ENCODE measurements at places on chromosomes 11 and 22.

DNA sequence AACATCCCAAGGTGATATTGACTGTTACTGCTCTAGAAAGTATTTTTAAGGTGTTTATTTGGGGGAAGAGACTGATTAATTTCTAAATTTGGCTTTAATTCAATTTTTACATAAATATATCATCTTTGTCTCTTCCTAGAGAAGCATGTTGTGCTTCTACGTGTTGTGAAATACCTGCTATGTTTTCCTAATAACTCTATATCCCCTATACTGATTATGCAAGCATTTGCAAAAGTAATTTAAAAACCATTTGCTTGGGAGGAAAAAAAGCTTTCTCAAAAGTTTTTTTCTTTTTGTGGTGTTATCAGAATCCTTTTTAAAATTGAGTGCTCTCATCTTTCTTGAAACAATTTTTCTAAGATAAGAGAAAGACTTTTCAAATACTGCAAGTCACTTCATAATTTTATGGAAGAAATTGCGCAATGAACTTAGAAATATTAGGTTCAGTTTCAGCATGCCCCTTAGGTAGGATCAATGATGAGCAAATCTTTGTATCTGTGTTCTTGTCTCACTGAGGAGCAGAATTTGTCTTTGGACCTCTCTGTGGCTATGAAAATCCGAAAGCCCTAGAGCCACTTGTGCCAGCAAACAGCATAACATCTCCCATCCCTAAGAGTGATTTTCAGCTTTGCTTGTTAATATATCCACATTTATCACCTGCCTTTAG is 7.4 kb upstream of the BLID start:
- DNase-seq, result no peak

- DNase-seq, result no peak
These were observed 448.3 kb upstream of the DDI1 start for GRCh38 chr11:103587901-103588788.

DNA sequence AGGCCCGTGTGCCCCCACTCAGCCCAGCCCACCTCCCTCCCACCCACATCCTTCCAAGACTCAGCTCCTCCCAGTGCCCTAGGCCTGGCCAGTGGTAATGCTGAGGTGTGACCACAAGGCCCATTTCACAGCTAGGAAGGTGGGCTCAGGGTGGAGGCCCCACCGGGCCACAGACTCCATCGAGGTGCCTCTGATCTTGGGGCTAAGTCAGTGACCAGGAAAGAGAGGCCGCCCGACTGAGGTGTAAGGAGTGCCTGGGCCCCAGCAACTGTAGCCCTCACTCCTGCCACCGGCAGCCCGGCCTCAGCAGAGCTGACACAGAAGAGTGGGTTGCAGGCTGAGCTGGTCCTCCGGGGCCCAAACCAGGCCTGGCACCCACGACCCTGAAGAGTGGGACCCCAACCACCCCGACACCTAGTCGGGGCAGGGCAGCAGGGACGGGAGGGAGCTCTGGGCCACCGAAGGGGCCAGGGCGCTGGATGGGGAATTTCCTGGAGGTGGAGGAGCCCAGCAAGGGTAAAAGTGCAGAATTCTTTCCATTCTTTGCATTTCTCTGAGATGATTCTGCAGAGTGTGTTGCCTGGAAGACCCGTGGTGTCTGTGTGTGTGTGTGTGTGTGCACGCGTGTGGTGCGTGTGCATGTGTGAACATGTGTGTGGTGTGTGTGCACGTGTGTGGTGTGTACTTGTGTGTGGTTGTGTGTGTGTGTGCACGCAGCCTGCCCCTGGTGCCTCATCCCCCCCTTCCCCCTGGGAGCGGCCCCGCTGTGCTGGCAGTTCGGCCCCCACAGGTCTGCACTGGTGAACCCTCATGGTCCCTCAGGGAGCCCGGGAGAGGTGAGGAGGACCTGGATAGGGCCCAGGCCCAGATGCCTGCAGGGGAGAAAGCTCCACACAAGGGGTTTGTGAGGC is 8.3 kb upstream of the PIM3 start:
- no peak for DNase-seq

DNA sequence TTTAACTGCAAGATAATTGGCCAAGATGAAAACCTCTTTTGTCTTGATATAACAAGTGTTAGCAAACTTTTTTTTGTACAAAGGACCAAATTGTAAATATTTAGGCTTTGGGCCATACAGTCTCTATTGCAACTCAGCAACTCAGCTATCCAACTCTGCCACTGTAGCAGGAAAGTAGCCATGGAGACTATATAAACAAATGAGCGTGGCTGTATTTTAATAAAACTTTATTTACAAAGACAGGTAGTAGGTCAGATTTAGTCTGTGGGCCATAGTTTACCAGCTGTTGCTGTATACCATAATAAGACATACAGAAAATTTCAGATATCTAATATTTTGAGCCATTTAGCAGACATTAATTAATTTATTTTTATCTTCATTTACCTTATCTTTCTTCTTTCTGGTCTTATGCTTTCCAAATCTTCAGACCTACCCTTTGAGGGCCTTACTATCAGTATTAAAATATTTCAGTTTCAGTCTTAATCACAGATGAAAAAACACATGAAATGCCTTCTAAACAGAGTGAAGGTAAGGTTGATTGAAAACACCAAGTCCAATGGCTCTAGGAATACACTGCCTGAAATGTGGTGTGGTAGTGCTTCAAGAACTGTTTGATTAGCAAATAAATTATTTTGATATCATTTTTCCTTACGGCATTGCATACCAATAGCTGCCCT is 256.9 kb upstream of the CTSC start:
- no peak for DNase-seq

GRCh38 chr11:8829556-8829955 is 81.4 kb upstream of the AKIP1 start:
- no peak for DNase-seq

DNA sequence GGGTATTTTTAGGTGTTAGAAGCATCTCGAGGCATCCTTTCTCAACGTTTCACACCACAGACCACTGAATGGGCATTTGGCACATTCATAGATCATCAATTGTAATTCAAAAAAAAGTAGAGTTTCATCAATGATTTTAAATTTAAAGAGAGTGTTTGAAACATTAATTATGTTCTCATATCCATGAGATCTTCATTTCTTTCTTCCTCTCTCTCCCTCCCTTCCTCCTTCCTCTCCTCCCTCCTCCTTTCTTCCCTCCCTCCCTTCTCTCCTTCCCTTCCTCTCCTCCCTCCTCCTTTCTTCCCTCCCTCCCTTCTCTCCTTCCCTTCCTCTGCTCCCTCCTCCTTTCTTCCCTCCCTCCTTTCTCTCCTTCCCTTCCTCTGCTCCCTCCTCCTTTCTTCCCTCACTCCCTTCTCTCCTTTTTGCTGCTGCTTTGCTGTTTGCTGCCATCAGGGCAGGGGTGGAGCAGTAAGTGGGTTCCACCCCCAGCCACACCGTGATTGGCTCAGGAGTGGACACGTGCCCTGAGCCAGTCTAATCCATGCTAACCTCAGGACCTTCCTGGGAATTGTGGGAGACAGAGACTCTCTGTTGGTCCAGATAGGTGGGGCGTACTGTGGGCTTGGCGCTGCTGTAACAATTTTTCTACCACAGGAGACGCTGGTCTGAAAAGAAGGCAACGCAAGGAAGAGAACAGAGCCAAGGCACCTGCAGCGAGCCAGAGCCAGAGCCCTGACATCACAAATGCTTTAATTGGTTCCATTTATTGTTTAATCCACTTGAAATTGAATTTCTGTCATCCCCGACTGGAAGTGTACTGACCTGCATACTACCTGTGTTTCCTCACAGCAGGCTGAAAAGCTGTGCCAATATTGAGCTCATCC is 33.7 kb upstream of the APOBEC3A start:
- DNase-seq, result no peak

- DNase-seq, result no peak
These were observed 825 bp downstream of the PTPMT1 start for GRCh38 chr11:47566149-47566698.

DNA sequence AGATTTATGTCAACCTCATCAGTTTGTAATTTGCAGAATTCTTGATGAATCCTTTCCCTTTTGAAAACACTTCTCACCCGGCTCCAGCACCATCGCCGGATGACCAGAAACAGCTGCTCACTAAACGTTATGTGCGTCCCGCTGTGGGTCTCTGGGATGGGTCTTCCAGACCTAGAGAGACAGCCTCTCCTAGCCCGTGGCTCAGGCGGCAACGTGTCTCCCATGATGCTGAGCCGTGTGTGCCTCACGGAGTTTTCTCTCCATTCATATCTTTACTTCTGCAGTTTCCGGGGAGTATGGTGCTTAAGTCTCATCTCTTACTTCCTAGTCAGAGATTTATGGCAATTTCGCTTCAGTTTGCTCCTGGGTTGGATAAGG is 25.0 kb upstream of the ACR start:
- no peak for DNase-seq

- no peak for DNase-seq
These were observed 49.3 kb downstream of the KCNC1 start for GRCh38 chr11:17783878-17784277.

GRCh38 chr22:22935546-22936157 is 48.0 kb downstream of the IGLL5 start:
- no peak for DNase-seq

DNA sequence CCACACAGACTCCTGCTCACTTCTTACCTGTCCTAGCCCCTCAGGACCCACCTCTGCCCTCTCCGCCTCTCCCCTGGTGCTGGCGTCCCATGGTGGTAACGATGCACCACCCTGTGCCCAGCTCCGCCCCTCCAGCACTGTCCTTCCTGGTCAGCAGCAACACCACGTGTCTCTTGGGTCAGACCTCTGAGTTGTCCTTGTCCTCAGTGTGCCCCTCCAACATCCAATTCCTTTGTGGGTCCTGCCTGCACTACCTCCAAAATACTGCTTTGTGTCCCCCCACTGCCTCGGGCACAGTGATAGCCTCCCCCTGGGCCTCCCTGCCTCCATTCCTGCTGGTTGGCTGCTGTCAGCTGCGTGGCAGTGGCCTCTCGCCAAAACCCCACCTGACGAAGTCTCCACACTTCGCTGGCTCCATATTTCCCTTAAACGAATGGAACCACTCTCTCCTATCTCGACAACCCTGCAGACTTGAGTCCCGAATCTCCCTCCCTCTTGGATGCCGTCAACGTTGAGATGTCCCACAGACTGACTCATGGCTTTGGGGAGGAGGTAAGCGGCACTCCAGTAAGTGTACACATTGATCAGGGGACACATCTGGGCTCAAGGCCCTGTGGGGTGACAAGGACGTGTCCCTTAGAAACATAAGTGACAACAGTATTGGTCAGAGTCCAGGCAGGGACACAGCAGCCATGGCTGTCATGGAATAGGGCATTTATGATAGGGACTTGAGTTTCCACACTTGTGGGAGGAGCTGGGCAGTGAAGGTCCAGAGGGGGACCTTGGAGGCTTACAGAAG is 42.8 kb downstream of the SHISAL1 start:
- no peak for DNase-seq

DNA sequence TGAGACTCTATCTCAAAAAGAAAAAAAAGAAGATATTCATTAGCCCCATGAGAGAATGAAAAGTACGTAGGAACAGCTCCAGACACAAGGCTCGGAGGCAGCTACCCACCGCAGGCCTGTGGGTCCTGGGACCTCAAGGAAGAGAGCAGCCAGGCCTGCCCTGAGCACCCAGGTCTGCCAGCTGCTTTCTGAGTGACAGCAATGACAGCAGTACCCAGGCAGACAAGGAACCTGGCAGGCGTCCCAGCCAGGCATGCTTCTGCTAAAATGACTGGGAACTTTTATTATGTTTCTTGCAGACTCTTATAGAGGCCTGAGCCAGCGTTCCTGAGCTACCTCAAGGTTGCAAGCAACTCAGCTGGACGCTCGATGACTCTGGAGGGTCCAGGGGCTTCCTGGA is 31.6 kb downstream of the CPT1A start:
- DNase-seq, result no peak

DNA sequence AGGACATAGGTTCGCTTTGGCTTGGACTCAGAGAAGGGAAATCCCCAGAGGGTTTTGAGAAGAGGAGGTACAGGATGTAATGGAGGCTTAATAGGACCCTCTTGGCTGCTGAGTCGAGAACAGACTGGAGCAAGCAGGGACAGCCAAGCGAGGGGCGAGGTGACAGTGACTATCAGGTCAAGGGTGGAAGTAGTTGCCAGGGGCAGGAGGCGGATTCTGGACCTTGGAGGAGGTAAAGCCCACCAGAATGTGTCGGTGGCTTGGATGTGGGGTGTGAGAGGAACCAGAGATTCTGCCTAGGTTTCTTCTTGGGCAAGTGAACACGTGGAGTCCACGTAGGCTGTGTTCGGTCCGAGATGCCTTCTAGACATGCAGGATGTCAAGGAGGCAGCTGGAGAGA is 4.4 kb downstream of the TRMT112 start:
- no peak for DNase-seq

- no peak for DNase-seq
These were observed 906 bp upstream of the NAA40 start for GRCh38 chr11:63937713-63938478.

GRCh38 chr11:7573558-7574296 is 59.9 kb downstream of the PPFIBP2 start:
- DNase-seq, result no peak

- no peak for DNase-seq
These were observed 6.8 kb downstream of the ST14 start for GRCh38 chr11:130166457-130166784.

GRCh38 chr11:85717429-85717828 is 31.4 kb upstream of the CCDC89 start:
- no peak for DNase-seq

- DNase-seq, result no peak
These were observed 40.5 kb downstream of the DUSP8 start for GRCh38 chr11:1531449-1532013.
